ENCODE measurements at places on chromosomes 4 and X.
A peak's percentile ranks its signal among the peaks of the same experiment; 100 is the strongest.

GRCh38 chr4:80646061-80646460, 310.5 kb downstream of the CFAP299 start:
- DNase-seq: no peak

DNA sequence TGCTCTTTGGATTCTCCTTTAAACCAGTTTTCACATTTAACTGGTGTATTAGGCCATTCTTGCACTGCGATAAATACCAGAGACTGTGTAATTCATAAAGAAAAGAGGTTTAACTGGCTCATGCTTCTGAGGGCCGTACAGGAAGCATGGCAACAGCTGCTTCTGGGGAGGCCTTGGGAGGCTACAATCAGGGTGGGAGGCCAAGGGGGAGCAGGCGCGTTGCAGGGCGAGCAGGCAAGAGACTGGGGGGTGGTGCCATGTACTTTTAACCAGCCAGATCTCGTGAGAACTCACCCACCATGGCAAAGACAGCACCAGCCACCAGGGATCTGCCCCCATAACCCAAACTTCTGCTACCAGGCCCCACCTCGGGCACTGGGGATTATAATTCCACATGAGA, 38.1 kb downstream of the RNF212 start:
- no peak for DNase-seq

GRCh38 chr4:143531380-143531779, 17.9 kb downstream of the SMARCA5 start:
- DNase-seq: no peak

GRCh38 chr4:138595731-138596460, 353.7 kb upstream of the SLC7A11 start:
- no peak for DNase-seq

DNA sequence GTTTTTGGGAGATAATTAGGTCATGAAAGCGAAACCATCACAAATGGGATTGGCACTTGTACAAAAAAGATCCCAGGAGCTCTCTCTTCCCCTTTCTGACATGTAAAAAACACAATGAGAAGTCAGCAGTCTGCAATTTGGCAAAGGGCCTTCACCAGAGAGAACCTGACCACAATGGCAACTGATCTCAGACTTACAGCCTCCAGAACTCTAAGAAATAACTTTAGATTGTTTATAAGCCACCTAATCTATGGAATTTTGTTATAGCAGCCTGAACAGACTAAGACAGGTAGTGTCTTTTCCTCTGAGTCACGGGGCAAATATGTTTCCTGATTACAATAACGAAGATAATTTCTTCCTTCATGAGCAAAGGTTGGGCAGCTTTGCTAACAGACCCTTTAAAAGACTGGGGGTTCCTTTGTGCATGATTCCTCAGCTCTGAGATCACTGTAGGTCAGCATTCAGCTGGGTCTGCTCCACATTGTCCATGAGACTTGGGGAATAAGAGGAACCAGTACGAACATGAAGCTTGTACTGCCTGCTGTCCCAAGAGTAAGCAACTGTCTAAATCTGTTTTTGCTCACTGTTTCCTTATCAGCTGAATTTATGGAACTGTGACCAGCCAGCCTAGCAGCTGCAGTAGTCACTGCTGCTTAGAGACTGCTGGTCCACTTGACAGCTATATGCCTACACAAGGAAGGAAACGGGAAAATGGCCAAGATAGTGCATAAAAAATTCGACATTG, 191.6 kb downstream of the ANAPC10 start:
- DNase-seq: no peak

DNA sequence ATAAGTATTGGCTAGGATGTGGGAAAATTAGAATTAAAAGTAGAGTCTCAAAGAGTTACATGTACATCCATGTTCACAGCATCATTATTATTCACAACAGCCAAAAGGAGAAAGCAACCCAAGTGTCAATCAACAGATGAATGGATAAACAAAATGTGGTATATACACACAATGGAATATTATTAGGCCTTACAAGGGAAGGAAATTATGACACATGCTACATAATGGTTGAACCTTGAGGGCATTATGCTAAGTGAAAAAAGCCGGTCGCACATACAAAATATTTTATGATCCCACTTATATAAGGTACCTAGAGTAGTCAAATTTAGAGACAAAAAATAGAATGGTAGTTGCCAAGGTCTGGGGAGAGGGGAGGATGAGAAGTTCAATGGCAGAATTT, 80.1 kb downstream of the HUWE1 start:
- DNase-seq: no peak

DNA sequence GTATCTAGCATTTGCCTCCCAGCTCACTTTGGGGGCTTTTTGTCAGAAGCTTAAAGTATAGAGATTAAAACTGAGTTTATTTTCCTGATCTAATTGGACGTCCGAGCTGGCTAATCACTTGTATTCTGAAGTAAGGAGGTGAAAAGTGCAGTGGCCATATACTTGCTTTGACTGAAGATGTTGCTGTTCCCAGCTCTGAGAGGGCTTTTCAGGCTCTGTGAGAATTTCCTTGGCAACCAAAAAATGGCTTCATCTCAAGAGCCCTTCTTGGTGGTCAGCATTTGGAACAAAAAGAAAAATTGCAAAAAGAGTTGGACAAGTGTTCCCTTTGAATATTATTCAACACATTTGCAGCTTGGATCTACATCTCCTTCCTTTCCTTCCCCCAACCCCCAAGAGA, 67.0 kb downstream of the SLC4A4 start:
- DNase-seq: no peak

DNA sequence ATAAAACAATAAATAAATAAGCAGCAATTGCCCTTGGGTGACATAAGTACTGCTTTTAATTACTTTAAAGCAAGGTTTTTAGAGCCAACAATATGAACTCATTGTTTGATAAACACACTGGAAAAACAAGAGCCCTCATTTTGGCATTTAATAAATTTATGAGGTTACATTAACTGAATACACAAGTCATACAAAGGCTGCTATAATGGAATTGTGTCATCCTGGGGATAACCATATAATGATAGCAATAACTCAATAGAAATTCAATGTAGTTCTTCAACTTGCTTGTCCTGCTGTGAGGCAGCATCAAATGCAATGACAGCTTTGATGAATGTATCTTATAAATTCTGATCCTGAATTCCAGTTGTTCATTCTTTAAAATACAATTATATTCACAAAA, 1512.5 kb downstream of the STIM2 start:
- DNase-seq: no peak

GRCh38 chrX:136065044-136065671, 79.9 kb downstream of the SLC9A6 start:
- DNase-seq: peak; percentile 77

GRCh38 chr4:39812500-39812899, 114.6 kb downstream of the UBE2K start:
- DNase-seq: no peak

GRCh38 chr4:140689623-140690022, 66.6 kb downstream of the TBC1D9 start:
- DNase-seq: no peak

DNA sequence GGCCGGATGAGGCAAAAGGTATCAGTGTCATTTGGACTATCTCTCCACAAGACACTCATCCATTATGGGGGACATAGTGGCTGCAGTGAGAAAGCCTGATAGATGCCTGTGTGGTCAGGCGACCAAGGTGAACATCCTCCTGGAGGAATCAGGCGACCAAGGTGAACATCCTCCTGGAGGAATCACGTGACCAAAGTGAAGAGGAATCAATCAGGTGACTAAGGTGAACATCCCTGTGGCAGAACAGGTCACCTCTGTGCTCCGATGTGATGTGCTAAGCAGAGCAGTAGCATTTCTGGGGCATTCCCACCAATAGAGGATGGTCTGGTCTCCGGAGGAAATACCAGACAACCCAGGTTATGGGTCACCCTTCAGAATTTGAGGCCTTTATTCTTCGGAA, 44.0 kb downstream of the RNF212 start:
- no peak for DNase-seq

DNA sequence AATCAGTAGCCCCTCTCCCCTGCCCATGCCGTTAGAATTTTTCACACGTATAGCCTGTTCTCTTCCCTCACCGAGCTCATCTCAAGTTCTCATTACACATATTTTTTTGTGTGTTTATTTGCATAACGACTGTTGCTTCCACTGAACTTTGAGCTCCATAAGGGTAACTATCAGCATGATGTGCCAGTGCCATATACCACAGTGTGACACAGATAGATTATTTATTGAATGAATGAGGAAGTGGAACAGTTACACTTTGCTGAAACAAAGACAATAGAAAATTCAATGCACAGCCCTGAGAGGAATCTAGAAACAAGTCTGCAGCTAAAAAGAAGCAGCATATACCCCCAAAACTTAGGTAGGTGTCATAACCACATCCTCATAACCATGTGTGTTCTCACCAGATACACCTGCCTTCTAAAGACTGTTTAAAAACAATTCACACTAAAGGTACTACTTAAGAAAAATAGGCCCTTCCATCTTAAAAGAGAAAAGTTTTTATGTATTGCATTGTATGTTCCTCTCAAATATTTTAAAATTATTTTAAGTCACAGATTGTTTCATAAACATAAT, 389.9 kb downstream of the PACRGL start:
- DNase-seq: no peak

GRCh38 chr4:22434895-22435294, 81.0 kb downstream of the ADGRA3 start:
- DNase-seq: no peak
